ENCODE measurements at places on chromosomes 2 and 18. TPM values are rescaled to one million over a fixed set of nuclear protein-coding genes. Genes with fewer than 3 reads are reported as not detected.

DNA sequence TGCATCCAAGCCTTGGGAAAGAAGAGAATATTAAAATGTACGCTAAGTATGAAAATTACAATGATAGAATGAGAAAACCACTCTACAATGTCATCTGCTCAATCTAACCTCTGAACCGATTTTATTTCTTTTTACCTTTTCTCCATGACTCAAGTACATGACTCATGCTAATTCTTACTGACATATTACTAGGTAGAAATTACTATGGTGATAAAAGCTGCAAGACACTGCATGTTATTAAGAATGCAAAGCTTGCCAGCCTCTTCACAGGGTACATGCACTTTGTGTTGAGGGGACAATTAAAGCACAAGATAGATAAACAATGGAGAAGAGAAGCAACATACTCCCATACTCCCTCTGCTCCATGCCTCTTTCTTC, 20.7 kb downstream of the SFT2D3 start:
- DNase-seq, result no peak

DNA sequence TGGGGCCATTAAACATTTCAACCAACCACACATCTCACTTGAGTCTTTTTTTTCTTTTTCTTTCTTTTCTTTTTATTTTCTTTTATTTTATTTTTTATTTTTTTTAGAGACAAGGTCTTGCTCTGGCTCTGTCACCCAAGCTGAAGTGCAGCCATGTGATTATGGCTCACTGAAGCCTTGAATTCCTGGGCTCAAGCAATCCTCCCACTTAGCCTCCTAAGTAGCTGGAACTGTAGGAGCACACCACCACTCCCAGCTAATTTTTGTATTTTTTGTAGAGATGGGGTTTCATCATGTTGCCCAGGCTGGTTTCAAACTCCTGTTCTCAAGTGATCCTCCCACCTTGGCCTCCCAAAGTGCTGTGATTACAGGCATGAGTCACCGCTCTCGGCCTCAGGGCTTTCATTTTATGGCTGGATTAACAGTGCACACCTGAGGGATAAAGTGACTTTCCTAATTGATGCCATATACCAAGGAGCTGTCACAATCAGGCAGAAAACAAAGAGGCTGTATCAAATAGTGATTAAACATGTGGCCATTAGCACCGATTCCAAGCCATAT, 21.5 kb downstream of the KIAA2012 start:
- no peak for DNase-seq

DNA sequence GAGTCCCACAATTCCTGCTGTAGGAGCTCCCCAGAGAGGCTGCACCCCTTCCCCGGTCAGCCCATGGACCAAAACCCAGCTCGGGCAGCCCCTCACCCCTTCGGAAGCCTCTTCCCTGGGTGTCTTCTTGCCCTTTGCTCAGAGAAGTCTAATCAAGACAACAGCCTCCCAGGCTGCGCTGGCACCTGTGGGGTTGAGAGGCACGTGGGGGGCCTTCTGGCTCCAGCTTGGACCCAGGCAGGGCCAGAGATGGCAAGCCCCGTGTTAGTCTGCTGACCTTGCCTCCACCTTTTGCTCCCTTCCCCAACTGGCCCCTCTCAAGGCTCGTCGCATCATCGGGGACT, 10.4 kb downstream of the SLC4A3 start:
- DNase-seq, result no peak

DNA sequence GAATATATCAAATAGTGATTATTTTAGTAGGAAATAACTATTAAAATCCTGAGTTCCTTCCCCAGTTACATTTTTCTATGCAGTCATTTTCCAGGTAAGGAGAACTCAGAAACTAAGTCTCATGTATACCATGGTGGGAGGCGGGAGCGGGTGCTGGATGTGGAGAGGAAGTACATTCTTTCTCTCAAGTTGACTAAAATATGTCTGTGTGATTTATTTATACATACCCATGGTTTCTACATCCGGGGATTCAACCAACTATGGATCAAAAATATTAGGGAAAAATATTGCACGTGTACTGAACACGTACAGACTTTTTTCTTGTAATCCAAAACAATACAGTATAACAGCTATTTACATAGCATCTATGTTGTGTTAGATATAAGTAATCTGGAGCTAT, 6.8 kb downstream of the ZCCHC2 start:
- DNase-seq, result no peak

Gene UGT1A6
- polyA plus RNA-seq, result not detected

Gene HOXD13
- not detected for polyA plus RNA-seq

Gene MYCN
- polyA plus RNA-seq, result not detected

All from CD8-positive, alpha-beta memory T cell (primary cell).